Activated CD8-positive, alpha-beta memory T cell treated with anti-CD3 and anti-CD28 coated beads for 1 hour (primary cell): ENCODE measurements at places on chromosomes 13 and 19.

- no peak for DNase-seq
These were observed 145.2 kb downstream of the USP12 start for GRCh38 chr13:27026396-27026795.

GRCh38 chr19:14614099-14614412, 31.2 kb downstream of the CLEC17A start:
- DNase-seq = no peak

- DNase-seq = no peak
These were observed 367 bp downstream of the NDUFS7 start for GRCh38 chr19:1384085-1384462.

- no peak for DNase-seq
These were observed 481.5 kb upstream of the MIR17HG start for GRCh38 chr13:90866006-90866405.

GRCh38 chr19:10533646-10534386, 9.9 kb upstream of the ATG4D start:
- no peak for DNase-seq

- no peak for DNase-seq
These were observed 76.2 kb upstream of the TNFSF11 start for GRCh38 chr13:42497798-42498197.

DNA sequence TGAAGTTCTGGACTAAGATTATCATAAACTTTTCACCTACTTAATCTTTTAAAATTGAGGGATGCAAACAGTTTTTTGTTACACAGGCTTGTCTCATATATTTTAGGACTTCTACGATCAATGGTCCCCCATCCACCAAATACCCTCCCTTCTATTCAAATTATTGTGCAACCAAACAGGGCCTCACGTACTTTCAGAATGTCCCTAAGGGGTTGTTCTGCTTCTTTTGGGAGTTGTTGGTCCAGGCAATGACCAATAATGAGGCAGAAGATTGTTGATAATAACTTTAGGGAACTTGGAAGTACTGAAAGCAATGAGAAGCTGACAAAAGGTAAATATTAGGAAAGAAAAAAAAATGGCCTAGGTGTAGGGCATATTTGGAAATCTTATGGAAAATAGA, 2.9 kb downstream of the DNAJC15 start:
- no peak for DNase-seq

DNA sequence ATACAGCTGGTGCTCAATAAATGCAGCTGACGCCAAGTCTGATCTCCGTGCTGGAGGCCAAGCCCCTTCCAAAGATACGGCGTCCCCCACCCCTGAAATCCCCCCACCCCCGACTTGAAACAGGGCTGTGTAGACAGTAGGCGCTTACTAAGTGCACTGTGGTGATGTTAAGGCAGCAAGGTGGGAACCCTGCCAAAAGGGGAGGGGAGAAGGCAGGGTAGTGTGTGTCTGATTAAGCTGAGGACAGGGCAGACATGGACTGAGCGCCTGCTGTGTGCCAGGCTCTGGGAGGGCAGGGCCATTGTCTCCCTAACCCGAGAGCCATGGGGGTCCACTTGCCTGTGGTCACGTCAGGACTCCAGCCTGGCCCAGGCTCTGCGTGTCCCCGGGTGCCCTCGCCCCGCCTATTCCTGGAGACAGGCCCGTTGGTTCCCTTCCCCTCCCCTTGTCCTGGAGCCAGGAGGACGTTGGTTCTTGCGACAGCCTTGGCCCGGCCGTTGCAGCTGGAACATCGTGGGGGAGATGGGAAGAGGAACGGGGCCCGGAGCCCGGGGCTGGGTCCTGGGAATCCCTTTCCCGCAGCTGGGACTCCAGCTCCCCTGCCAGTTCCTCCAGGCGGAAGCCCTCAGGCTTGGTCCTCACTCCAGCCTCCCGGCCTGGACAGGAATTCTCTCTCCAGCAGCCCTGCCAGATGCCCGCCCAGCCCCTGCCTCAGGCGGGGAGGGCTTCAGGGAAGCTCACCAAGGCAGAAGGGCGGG, 1.7 kb upstream of the ELANE start:
- no peak for DNase-seq

GRCh38 chr13:107421028-107421427, 794.3 kb downstream of the LIG4 start:
- no peak for DNase-seq

GRCh38 chr13:67493835-67494234, 263.7 kb upstream of the PCDH9 start:
- no peak for DNase-seq

- no peak for DNase-seq
These were observed 676.2 kb downstream of the GPC5 start for GRCh38 chr13:92074658-92075057.

- no peak for DNase-seq
These were observed 4.7 kb upstream of the CBLC start for GRCh38 chr19:44772959-44773358.

DNA sequence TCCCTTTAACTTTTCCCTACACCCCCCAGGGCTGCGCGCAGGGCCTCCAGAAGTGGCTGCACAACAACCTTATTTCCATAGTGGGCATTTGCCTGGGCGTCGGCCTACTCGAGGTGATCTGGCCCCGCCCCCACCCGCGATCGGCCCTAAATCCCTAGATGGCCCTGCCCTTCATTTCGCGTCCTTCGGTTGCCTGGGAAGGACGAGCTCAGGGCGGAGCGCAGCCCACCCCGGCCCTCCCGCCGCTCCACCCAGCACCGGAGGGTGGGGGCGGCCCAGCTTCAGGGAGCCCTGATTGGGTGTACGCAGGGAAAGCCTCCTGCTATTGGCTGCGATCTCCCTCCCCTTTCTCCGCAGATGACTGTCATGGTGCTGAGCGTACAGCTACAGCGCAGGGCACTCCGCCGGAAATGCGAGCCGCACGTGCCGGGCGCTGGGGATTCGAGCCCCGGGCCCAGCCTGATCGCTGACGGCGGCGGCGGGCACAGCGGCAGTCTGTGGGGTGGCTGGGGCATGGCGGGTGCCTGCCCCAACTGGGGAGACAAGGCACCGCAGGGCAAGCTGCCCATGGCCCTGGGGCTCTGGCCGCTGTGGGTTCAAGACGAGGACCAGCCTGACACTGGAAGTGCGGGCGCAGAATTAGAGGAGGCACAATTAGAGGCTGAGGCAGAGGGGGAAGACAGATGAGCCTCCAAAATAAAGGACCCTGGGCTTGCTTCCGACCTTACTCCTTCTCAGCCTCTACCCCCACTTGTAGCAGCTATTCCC, 4.3 kb downstream of the CD37 start:
- DNase-seq = no peak

DNA sequence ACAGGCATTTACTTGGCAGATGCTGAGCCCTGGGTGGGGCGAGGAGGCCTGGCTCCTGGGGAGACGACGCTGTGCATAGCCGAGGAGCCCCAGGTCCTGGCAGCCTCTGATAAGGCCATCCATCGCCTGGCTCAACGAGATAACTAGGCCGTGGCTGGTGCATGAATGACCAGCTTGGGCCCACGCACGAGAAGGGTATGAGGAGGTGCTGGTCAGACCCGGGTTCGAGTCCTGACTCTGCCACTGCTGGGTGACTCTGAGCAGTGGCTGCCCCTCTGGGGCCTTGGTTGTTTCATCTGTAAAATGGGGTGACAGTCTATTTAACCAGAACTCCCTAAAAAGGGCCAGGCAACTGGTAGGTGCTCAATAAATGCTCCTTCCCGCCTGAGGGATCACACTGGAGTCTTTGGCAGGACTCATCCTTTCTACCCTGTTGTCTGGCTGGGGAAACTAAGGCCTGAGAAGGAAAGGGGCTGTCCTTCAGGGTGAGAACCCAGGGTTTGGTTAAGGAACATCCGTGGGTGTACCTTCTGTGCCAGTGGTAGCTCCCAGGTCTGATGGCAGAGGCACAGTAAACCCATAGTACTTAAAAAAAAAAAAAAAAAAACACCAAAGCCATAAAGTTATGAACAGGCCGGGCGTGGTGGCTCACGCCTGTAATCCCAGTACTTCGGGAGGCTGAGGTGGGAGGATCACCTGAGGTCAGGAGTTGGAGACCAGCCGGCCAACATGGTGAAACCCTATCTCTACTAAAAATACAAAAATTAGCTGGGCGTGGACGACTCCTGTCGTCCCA, 8.1 kb upstream of the ARRDC2 start:
- no peak for DNase-seq

DNA sequence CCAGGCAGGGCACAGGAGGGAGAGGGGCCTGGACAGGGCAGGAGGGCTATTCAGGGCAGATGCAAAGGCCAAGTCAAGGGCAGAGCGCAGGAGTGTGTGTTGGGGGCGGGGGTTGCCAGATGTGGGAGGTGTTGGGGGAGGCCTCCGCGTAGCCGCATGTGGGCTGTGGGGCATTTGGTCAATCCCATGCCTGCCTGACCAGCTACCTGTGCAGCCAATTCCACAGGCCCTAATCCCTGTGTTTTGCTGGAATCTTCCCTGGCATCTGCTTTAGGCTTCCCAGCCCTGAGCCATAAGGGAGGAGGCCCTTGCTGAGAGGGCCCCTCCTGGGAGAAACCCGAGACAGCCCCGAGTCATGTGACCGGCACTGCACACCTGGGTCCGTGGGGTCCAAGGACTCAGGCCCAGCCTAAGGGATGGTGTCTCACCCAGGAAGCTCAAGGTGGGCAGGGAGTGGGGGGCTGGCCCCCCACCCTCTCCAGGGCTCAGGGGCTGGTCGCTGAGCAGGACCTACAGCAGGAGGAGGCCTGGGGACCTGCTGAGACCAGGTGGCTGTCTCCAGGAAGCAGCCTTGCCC, 20.3 kb downstream of the RFX1 start:
- DNase-seq = no peak

DNA sequence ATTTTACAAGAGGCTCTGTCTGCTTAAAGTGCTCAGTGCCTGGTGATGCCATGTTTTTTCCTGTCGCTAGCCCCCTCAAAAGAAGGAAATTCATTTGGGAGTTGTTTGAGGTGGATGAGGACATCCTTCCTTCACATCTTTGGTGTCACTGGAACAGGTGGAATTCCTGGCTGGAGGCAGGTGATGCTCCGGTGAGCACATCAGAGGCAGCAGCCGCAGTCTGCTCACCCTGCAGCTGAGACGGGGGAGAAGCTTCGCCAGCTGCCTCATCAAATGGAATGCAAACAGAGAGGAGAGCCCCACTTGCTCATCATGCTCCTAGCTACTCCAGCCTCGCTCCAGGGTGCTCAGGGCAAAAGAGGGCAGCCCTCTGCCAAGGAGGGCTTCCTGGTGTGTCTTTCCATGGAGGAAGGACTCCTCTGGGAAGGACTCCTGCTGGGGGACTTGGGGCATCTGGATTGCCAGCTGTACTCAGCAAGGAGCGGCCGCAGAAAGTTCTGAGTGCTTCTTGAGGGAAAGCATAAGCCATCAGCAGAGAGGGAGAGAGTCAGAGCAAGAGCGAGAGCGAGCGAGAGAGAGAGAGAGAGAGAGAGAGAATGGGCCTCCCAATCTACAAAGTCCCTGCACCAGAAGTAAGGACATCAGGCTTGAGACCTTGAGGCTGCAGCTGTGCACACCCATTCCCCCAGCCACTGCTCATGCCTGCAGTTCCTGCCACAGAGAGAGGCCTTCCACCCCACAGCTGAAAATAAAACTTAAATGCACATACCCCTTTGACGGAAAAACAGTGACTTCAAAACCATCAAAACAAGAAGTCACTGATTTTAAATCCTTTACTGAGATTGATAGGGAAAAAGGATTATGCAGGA, 74.3 kb upstream of the UBL3 start:
- no peak for DNase-seq

DNA sequence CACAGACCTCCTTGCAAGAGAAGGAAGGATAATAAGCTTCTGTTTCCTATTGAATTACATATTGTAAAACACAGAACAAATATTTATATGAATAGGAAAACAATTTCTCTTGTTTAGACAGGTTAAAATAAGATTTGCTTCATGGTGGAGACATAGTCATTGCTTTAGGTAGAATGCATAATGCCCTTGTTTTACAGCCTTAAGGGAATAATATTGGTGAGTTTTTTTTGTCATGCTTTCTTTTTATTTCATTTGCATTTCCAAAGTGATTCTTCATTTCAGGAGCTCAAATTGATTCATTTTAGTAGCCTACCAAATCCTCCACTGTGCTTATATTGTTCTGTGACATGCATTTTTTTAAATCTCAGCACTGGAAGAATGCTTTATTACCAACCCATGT, 690.7 kb downstream of the OLFM4 start:
- no peak for DNase-seq

GRCh38 chr19:14540741-14541525, 11.5 kb downstream of the TECR start:
- DNase-seq = no peak

DNA sequence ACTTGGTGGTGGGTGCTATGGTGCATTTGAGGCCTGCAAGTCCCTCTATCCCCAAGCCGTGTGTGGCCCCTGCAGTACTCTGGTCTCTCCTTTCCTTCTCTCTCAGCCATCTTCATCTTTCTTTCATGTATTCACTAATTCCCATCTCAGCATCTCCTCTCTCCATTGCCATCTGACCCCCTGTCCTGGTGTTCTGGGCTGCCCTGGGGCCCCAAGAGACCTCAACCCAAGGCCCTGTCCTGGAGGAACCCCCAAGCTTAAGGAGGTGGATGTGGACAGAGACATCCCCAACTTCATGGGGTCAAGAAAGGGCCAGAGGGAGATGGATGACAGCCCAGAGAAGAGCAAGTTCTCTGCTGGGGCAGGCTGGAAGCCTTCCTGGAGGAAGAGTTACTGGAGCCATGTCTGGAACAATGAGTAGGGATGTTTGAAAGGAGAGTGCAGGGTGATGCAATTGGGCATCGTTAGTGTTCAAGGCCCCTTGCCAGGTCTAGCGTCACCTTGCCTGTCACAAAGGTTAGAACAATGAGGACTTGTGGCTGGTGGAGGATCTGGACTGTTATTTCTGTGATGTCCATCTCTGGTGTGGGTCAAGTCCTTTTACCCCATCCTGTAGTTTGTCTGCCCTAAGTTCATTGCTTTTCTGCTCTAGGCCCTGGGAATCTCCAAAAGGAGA, 3.5 kb downstream of the CYP4F3 start:
- DNase-seq = no peak

- no peak for DNase-seq
These were observed 120.7 kb upstream of the VSTM2B start for GRCh38 chr19:29404951-29405727.

GRCh38 chr13:19836472-19836871, 27.0 kb downstream of the ZMYM5 start:
- DNase-seq = no peak

- peak; percentile 47 for DNase-seq
These were observed 518 bp downstream of the KLF2 start for GRCh38 chr19:16325161-16325527.

DNA sequence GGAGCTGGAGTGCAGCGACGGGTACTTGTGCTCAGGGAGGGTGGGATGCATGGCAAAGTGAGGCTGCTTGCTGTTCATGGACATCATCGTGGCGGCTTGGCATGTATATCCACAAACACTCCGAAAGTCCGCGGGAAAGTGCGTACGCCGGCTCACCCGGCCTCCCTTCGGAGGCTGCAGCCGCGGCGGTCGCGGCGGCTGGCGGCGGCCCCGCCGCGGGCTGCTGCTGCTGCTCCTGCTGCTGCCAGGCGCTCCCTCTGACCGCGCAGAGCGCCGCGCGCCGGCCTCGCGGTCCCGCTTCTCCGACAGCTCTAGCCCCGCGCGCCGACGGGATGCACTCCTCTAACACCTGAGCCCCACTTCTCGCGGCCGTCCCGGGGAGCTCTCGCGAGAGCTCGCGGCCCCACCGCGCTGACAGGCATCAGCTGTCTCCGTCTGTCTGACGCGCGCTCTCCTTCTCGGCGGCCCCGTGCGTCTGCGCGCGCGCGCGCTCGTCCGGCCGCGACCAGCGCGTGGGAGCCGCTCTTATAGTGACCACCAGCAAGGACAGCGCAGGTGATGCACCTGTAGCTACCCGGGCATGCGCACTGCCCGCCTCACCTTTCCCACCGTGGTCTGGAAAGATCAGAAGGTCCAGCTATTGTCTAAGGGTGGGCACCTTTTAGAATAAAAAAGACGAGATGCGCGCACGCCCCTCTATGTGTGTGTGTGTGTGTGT, at the start of gene POU4F1:
Gene POU4F1, minus strand, starts transcription at position 313 of the 718 bp plus-strand sequence. Its CDS starts 226 bp downstream, at position 87.
- DNase-seq = no peak
